ENCODE measurements at places on chromosomes 11 and 22.

DNA sequence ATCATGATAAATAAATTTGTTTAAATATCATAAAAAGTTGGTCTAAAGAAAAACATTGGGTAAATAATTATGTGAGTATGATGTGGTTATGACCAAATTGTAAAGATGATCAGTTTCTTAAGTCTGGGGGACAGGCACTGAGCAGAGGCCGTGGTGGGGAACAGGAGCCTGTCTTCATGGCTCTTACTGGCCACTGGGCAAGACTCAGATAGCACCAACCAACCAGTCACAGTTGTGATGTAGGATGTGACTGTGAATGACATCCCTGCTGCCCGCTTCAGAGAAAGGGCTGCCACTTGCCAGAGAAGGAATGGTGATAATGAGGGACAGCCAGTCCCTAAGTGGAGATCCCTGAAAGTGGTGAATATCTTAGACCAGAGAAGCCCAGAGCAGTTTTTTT is 7.0 kb downstream of the PTPRJ start:
- DNase-seq: no peak

DNA sequence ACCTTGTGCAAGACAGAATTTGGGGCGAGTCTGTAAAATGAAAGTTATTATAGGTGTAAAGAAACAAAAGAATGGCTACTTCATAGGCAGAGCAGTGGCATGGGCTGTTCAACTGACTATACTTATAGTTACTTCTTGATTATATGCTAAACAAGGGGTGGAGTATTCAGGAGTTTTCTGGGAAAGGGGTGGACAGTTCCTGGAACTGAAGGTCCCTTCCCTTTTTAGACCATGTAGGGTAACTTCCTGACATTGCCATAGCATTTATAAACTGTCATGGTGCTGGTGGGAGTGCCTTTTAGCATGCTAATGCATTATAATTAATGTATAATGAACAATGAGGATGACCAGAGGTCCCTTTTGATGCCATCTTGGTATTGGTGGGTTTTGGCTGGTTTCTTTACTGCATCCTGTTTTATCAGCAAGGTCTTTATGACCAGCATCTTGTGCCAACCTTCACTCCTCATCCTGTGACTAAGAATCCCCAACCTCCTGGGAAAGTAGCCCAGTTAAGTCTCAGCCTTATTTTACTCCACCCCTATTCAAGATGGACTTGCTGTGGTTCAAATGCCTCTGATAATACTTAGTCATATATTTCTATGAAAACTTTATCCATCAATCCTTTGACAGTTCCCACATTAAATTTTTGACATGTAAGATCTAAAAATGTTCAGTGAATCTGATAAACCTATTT is 118.6 kb downstream of the ARHGAP42 start:
- peak; percentile 17 for DNase-seq

DNA sequence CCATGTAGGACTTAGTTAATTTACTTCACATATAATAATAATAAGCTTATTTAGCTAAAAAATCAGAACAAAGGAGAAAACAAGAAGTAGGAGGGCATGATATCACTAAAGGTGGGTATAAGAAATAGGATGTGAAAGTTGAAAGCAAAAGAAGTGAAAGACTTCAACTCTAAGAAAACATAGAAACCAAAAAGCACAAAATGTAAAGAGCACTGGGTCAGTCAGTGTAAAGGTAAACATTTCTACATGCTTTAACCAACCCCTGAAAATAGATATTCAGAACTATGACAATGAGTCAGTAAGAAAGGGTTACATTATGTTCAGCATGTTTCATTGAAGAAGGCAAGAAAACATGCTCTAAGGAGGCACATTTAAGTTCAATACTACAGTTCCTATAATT is 298.8 kb downstream of the SWAP70 start:
- peak; percentile 39 for DNase-seq

DNA sequence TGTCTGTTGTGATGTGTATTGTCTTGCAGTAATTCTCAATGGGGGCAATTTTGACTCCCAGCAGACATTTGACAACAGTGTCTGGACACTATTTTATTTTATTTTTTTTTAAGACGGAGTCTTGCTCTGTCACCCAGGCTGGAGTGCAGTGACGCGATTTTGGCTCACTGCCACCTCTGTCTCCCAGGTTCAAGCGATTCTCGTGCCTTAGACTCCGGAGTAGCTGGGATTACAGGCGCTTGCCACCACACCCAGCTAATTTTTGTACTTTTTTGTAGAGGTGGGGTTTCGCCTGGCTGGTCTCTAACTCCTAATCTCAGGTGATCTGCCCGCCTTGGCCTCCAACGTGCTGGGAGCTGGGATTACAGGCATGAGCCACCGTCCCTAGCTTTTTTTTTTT is 1.4 kb downstream of the RPS6KB2 start:
- no peak for DNase-seq

- no peak for DNase-seq
These were observed 19.6 kb downstream of the NAT10 start for GRCh38 chr11:34124885-34125668.

GRCh38 chr11:15901054-15901453 is 455.3 kb downstream of the SOX6 start:
- no peak for DNase-seq
